GM12892 (cell line): ENCODE measurements at places on chromosomes 11 and 22.

GRCh38 chr22:17865183-17866055 is 91.2 kb upstream of the BID start:
- no peak for DNase-seq

- DNase-seq: no peak
Observed at GRCh38 chr22:43974028-43974545, 18.8 kb downstream of the SAMM50 start.

GRCh38 chr11:17713851-17714250 is 5.5 kb upstream of the MYOD1 start:
- DNase-seq: no peak

GRCh38 chr22:50398831-50399648 is 55.9 kb downstream of the PPP6R2 start:
- no peak for DNase-seq

DNA sequence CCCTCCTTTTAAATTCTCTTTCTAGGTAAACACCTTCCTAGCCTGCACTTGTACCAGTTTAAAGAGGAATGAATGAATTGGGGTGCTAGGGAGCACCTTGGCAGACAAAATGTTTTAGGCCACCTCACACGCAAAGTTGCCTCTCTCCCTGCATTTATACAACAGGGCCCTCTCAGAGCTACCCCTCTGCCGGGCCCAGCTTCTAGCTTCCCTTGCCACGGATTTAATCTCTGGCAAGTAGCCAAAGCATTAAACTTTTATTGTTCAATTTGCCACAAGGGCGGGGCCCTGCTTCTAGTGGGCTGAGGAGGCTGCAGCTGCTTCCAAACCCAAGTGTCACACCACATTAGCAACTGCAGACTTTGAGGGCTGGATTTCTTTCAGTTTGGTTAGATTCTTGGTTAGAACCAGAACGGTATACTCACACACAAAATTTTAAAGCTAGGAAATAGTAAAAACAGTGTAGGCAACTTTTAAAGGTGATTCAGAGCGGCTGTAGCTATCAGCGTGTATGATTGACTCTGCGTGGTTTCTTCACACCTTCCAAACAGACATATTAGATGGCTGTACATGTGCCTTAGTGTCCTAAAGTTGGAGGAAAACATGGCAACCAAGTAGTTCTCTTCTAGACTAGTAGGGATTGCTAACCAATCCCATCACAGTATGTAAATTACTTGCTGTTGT is 6.5 kb downstream of the KREMEN1 start:
- no peak for DNase-seq

DNA sequence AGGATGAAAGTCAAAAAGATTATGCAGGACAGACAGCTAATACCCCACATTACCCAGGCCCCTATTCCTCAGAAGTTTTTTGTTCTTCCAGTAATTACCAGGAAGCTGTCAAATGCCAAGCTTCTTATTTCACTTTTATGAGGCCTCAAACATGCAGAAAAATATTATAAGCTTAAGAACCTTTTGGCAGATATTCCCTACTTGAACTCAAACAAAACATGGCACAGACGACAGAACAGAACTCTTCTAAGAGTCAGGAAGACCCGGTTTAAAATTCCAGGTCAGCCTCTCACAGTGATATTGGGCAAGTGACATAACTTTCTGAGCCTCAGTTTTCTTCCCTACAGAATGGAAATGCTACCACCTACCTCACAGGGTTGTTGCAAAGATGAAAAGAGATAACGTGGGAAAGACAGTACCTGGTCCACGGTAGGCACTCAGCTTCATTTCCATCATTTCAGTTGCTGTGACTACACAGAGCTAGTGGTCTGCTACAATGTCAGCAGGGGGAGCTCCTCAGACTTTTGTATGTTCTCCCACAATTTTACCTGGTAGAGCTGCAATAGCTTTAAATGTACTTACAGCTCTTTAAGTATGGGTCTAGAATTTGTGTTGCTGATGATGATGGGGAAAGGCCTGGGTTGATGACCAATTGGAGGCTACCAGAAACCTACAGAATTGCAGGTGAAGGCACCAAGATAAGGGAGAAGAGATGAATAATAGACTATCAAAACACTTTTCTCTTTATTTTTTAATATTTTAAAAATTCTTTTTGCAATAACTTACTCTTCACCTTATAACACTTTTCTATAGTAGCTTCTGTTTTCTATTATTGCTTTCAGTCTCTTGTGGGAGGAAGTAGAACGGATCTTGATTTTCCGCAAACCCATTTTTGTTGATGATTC is 98.3 kb upstream of the CHRM4 start:
- DNase-seq: no peak

DNA sequence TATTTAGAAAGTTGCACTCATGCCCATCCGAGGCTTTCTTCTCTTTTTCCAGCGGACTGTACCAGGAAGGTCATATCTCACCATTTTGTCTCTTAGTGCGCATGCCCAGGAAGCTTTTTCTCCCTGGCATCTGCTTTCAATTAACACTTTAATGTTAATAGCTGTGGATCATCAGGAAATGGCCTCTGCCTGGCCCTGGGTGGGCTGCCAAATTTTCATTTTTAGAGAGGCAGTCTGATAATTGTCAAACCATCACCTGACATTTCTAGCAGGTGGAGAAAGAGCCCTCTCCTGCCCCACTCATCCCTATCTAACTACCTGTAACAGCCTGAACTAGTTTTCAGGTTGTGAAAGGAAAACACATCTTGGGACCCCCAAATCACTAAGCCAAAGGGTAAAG is 257.4 kb upstream of the LRRC4C start:
- DNase-seq: no peak

DNA sequence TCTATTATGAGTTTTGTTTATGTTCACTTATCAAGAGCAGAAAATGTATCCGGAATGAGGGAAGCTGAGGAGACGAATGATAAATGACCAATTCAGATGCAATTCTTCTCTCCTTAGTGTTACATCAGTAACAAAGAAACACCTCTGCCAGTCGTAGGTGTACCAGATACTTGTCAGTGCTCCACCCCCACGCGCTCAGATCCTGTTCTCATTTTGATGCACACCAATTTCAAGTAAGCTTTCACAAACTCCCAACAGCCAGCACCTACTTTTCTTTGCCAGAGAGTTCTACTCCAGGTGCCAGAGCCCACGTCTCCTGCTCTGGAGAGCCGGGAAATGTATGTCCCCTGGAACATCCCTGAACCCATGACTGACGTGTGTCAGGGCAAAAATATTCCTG is 43.7 kb downstream of the OR8B12 start:
- DNase-seq: no peak

DNA sequence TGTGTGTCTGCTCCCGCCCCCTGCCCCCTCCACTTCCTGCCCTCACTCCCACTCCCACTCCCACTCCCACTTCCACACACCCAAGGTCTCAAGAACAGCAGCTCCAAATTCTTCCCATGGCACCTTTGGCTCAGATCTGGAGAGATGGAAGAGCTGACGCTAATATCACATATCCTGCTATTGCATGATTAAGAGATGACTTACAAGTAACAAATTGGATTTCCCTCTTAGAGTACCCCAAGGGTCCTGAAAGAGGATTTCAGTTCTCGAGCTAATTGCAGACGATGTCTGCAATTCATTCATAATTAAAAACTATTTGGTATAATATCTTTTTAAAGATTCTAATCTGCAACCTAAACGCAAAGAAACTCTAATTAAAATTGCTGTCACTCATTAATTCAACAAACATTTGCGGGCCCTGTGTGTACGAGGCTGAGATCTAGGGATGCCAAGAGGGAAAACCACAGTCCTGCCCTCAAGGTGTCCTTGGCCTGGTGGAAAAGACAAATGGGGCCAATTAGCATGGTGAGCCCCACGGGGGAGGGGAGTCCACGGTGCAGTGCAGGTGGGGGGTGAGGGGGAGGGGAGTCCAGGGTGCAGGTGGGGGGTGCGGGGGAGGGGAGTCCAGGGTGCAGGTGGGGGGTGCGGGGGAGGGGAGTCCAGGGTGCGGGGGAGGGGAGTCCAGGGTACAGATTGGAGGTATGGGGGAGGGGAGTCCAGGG is 50.3 kb downstream of the CELSR1 start:
- DNase-seq: no peak

DNA sequence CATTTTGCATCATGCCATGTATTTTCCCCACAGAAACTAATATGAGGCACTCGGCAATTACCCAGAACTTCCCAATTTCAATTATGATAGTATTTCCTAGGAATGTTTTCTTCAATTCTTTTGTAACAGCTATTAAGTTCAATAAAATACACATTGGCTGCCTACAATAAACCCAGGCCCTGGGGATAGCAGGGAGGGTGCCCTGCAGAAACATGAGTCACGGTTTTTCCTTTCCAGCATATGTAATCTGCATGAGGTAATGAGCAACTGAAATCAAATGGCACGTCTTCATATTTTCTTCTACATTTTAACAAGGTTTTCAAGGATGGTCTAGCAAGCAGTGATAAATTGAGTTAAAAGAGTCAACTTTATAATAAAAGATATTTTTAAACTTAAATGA is 32.0 kb downstream of the GUCY1A2 start:
- no peak for DNase-seq

DNA sequence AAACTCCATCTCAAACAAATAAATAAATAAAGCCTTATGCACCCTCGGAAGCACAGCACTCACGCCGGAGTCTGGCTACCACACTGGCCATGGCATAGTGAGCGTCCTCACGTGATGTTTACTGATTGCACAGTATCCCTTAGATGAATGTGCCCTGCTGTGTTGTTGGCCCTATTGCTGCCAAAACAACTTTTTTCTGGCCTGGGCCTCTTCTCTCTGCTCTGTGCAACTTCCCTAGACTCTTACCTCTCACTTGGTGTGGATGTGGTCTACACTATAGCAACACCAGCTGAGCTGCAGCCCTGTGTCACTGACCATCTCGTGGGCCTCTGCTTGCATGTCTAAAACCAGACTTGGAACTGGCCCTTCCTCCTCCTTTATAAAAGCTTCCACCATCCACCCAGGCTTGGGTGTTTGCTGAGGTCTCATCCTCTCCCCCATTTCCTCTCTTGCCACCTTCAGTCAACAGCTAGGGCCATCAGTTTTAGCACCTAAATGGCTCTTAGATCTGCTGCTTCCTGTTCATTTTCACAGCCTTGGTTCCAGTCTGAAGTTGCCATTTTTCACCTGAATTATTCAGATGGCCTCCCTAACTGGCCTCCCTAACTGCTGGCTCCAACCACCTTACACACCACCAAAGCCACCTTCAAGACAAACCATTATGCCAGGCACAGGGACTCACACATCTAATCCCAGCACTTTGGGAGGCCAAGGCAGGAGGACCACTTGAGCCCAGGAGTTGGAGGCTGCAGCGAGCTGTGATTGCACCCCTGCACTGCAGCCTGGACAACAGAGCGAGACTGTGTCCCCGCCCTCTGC is 9.2 kb downstream of the ZNF74 start:
- no peak for DNase-seq

DNA sequence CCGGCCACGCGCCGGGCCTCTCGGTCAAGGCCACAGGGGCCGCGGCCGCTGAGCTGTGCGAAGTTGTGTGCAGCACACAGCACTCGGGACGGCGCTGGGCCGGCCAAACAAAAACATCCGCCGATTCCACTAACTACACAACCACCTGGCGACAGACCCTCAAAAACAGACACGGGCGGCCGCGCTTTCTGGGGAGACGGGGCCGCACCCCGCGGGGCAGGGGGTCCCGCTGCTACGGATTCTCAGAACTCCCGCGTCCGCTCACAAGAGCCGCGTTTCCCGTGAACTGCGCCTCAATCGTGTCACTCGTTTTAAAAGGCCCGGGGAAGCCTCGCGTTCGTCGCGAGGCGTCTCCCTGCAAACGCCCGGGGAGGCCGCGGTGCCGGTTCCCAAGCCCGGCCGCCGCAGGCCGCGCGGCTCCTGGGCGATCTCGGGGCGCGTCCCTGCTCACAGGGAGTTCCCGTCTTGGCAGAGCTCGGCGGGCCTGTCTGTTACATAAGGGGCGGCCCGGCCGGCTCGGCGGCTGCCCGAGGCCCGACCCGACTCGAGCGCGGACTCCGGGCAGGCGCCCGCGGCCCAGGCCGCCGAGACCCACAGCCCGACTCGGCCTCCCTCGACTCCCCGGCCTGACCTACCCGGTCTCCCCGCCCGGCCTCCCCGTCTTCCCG is 936 bp downstream of the BRD1 start:
- no peak for DNase-seq

GRCh38 chr22:32205974-32206773 is 1.3 kb upstream of the RFPL2 start:
- no peak for DNase-seq
